ENCODE measurements at places on chromosomes 2 and 18. TPM values are rescaled to one million over a fixed set of nuclear protein-coding genes. Genes with fewer than 3 reads are reported as not detected.

DAPL1 gene
- not detected for total RNA-seq

MAPK4 gene
- 1.9 TPM for total RNA-seq

G6PC2 gene
- not detected for total RNA-seq

TMEM37 gene
- 9.4 TPM for total RNA-seq

PRR30 gene
- not detected for total RNA-seq

DNA sequence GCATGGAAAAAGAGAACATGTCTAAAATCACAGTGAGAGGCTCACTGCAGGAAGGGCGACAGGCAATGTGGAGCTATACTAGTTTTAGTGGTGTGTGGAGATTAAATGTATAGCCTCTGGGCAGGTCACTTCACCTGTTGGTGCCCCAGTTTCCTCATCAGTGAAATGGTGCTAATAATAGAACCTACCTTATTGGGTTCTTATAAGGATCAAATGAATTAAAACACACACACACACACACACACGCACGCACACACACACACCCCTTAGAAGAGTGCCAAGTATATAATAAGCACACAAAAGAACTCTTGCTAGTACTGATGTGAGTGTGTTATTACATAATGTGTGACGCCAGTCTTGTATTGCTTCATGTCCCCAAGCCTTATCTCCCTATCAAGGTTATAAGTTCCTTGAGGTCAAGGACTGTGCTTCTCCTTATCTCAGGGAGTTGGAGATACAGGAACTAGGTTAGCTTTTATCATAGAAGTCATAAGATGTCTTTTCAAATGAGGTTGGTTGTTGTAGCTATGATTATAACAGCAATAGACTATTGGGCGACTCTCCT lies 98.0 kb upstream of the CXCR4 start:
- no peaks in the 10 kb centered on the region for H3K36me3 ChIP-seq
- H3K27ac ChIP-seq = no peak overlapping the region
- H3K27me3 ChIP-seq = no peaks in the 10 kb centered on the region
- no peaks in the 10 kb centered on the region for H3K4me1 ChIP-seq
- DNase-seq = no peak

DNA sequence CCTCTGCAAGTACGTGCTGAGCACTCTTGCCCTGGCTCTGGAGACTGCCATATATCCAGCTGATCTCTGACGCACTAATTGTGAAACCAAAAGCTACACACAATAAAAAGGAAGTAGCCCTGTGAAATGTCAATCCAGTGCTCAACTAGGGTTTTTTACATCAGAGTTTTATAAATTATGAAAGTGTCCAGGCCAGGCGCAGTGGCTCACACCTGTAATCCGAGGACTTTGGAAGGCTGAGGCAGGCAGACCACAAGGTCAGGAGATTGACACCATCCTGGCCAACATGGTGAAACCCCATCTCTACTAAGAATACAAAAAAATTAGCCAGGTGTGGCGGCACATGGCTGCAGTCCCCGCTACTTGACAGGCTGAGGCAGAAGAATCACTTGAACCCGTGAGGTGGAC lies 24.5 kb upstream of the PEX13 start:
- no peak overlapping the region for H3K4me3 ChIP-seq
- H3K36me3 ChIP-seq = no peaks in the 10 kb centered on the region
- H3K27ac ChIP-seq = no peak overlapping the region

GRCh38 chr2:165401285-165401852 lies 68.1 kb upstream of the CSRNP3 start:
- no peak overlapping the region for H3K27ac ChIP-seq
- no peaks in the 10 kb centered on the region for H3K4me1 ChIP-seq
- DNase-seq = no peak
- no peaks in the 10 kb centered on the region for H3K36me3 ChIP-seq
- H3K4me3 ChIP-seq = no peak overlapping the region

- H3K27me3 ChIP-seq = no peaks in the 10 kb centered on the region
- H3K36me3 ChIP-seq = no peaks in the 10 kb centered on the region
- peaks cover 14% of the 10 kb centered on the region for H3K4me1 ChIP-seq
- H3K27ac ChIP-seq = no peak overlapping the region
Observed at GRCh38 chr2:173981520-173981919, 16.3 kb upstream of the SP3 start.

DNA sequence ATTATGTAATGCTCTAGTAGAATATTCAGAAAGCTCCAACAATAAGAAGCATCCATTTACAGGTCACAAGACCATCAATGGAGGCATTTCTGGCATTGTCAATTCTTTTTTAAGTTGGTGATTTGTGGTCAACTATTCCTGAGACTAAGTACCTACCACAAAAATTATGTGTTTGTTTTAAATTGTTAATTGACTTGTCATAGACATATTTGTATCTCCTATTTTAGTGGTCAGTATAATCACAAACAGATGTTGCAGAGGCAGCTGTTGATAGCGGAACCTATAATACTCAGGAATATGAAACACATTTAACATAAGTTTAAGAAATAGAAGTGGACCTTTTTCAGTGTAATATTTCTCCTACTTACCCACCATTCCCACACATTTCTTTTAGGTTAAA lies 430.1 kb downstream of the CCDC85A start:
- H3K4me1 ChIP-seq = no peaks in the 10 kb centered on the region
- H3K4me3 ChIP-seq = no peak overlapping the region
- H3K36me3 ChIP-seq = no peaks in the 10 kb centered on the region
- H3K27me3 ChIP-seq = no peaks in the 10 kb centered on the region

GRCh38 chr18:31274931-31275330 lies 43.0 kb upstream of the DSG1 start:
- no peak for DNase-seq
- no peaks in the 10 kb centered on the region for H3K4me1 ChIP-seq
- peak overlapping the region; percentile 69 for H3K27ac ChIP-seq
- H3K27me3 ChIP-seq = no peaks in the 10 kb centered on the region

DNA sequence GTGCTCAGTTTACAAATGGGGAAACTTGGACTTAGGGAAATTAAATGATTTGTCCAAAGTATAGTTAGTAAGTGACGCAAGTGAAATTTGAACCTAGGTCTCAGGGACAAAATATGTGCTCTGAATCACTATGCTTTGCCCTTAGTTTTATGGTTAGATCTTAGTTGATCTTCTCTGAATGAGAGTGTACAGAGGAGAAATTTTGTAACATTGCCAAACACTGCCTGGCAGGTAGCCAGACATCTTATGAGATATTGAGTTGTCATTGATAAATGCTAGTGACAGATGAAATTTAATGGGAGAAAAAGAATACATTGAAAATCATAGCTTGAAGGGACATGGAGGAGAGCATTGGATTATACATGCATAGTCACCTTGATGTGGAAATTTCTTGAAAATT lies 91.4 kb downstream of the GALNT1 start:
- H3K27ac ChIP-seq = no peak overlapping the region
- no peaks in the 10 kb centered on the region for H3K36me3 ChIP-seq
- H3K4me3 ChIP-seq = no peak overlapping the region
- no peaks in the 10 kb centered on the region for H3K27me3 ChIP-seq
- DNase-seq = no peak
- H3K4me1 ChIP-seq = no peaks in the 10 kb centered on the region

Measured in breast epithelium (tissue), 4 donors.